SW 1271 (cell line): ENCODE measurements at places on chromosomes 5 and 9.

DNA sequence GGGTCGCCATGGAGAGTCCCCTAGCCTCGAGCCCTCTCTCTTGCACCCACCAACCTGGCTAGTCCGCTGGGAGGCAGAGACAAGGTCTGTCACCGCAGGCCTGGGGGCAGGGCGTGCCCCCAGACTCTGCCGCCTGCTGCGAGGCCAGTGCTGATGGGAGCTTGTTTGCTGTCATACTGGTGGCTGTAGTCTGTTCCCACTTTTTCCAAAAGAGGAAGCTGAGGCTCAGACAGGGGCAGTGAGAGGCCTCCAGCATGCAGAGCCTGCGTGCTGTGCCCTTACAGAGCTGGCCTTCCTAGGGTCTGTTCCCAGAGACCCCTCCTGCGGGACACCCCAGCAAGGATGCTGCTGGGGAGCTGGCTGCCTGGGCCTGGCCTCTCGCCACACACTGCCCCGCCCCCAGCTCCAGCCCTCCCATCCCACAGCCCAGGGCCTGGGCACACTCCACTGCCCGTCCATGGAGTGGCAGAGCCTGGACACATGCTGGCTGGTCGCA, 21.0 kb upstream of the SUSD3 start:
- no peak for DNase-seq

- no peak for DNase-seq
Observed at GRCh38 chr5:134255418-134256150, 29.7 kb upstream of the PPP2CA start.

GRCh38 chr5:7473668-7474215, 77.8 kb downstream of the ADCY2 start:
- DNase-seq: no peak

GRCh38 chr9:90022474-90022873, 417.7 kb downstream of the GADD45G start:
- no peak for DNase-seq

DNA sequence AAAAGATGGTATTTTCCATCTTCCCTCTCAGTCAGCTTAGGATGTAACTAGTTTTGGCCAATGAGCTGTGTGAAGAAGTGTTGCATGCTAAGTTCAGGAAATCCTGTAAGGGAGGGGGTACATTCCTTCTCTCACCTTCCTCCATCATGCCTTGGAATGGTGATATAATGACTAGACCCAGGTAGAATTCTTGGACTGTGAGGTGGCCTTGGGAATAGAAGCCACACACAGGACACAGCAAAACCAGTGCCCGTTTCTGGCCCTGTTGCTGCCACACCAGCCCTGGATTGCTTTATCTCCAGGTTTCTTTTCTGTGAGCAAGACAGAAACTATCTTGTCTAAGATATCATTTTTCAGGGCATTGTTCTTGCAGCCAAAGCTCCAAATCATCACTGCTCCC, 10.5 kb upstream of the ZNF354A start:
- DNase-seq: no peak

DNA sequence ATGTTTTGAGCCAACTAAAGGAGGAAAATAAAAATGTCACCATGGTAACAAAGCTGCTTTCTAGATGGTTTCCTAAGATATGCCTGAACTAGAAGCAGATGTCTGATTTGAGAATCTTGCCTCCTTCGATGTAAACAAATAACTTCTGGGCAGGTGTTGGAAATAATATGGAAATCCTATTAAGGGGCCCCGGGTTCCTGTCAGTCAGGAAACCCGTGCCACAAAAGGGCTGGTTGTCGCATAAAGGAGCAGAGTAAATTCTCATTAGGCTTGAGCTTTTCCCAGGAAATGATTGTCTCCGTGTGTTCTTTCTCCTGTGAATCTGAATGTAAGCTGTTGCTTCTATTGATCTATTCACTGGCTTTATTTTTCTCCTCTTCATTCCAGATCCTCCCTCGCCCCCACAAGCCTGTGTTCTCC, 90.8 kb downstream of the TLE4 start:
- DNase-seq: no peak

DNA sequence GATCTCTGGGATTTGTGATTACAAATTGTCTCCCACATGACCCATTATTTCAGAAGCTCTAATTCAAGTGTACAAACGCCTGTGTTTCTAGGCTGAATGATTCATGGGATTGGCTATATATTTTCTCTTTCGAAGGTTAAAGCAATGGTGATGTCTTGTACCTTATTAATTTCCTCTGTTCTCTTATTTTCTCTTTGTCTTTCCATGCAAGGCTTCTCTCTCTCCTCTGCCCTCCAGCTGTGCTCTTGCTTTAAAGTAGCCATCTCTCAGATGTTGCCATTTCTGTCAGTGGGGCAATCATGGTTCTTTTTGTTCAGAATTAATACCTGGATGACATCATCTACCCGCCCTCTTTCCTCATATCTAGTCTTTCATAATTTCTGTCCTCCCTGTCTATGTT, 184.3 kb upstream of the ATP10B start:
- no peak for DNase-seq

DNA sequence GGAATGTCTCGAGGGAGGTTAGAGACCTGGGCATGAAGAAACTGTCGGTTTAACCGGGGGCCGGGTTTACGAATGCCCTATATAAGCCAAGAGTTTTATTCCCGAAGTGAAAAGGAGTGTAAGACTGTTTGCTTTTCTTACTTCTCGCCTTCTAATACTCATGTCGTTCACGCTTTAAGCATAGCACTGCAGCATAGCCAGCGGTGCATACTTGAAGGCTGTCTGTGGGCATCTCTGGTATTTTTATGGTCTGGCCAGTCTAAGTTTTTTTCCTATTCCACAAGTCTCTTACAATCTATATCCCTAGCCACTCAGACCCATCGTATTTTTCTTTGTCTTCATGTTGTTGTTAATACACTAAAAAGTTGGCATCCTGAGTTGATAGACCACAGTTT, 1.2 kb downstream of the UHRF2 start:
- no peak for DNase-seq

DNA sequence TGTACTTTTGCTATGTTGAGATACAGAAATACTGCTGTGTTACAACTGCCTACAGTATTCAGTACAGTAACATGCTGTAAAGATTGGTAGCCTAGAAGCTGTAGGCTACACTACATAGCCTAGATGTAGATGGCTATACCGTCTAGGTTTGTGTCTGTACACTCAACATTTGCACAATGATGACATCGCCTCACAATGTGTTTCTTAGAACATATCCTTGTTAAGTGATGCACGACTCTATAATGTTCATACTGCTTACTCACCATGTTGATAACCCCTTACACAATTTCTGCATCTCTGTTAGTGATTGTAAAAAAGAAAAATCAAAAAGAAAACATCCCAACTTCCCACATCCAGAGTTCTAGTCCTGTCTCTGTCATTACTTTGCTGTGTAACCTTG, 450.0 kb downstream of the CCDC171 start:
- DNase-seq: no peak

DNA sequence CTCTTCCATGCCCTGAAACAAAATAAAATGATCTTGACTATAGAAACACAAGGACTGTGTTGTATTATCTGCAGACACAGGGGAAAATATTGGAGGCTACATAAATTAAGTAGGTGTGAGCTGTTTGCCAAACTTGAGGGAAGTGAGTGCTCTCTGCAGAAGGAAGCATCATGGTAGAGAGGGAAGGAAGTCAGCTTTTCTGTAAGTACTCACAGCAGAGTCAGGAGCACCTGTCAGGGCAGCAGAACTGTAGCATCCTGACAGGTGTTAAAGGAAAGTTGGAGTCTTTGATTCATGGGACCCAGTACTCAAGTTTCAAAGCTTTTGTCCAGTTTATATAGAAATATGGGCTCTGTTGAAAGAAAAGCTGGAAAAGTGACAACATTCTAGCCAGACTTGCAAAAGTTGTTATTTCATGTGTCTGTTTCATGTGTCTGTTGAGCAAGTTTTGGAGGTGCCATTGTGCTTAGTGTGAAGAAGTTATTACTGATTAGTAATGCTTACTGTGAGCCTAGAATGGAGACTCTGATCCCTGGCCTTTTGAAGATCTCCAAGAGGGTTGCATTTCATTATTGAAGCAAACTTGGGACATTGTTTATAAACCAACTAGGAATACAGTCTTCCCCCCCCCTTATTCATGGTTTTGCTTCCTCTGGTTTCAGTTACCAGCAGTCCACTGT, 194.7 kb downstream of the SPATA31D1 start:
- DNase-seq: no peak

GRCh38 chr5:76733049-76733417, 17.1 kb downstream of the F2R start:
- DNase-seq: no peak
